RWPE2 (cell line): ENCODE measurements at places on chromosomes 1 and 21.

DNA sequence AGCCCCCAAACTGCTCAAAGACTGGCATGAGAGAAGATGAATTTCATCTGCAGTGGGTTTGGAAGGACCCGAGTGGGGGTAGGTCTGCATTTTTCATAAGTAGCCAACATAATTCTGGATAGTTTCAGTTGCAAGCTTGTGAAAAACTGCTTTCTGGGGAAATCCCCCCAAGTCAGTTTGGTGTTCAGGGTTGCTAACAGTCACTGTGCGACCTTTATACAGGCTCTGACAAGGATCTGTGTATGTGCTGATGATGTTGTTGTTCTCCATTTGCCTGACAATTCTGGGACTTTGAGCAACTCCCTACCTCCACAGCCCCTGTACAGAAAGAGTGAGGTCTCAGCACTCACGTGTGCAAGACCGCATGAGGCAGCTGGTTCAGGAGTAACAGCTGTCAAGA is 87.9 kb downstream of the SUSD4 start:
- DNase-seq: no peak

DNA sequence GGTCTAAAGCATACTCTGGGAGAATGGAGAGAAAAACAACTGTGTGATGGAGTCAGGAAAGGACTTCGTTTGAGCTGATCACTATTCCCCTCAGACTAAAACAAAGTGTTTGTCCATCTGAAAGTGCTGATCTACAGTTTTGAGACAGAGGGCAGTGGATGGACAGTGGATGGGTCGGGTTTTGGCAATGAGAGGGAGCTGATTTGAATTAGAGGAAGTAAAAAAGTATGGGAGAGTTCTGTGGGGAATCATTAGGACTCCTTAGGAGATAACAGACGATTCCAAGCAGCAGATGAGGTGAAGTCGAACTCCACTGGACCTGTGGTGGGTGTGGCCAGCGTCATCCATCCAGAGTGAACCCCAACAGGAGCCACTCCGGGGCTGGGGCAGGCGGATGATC is 62.3 kb downstream of the PTGS2 start:
- no peak for DNase-seq

GRCh38 chr1:18723206-18723605 is 92.6 kb downstream of the PAX7 start:
- no peak for DNase-seq

- DNase-seq: no peak
Observed at GRCh38 chr1:235938709-235939479, 72.2 kb upstream of the LYST start.

DNA sequence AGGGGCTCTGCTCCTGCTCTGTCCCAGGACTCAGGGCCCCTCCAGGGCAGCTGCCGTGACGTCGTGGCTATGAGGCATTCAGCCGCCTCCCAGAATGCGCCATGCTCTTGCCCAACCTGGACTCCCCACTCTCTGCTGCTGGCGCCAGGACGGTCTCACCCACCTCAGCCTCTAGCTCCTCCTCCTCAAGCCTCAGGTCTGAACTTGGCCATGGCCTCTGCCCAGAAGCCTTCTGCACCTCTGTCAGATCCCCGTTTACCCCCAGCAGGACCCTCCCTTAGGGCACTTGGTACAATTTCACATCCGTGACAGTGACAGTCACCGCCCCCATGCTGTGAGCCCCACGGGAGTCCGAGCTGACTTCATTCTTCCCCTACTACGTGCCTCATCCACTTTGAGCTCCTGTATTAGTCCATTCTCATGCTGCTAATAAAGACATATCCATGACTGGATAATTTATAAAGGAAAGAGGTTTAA is 4.9 kb downstream of the CSTB start:
- peak; percentile 38 for DNase-seq

DNA sequence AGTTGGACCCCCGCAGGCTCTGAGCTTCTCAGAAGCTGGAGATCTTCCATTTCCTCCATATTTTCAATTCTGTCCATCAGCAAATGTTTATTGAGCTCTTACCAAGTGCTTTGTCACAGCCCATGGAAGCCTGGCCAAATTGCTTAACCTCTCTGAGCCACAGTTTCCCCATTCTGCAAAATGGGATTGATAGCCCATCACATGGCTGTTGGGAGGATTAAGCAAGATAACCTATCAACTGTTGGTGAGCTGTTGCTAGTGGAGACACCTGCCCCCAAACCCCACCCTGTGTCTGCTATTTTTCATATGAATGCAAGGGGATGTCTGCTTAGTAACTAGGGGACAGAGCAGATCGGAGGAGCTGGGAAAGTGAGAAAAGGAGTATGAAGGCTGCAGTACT is 38.3 kb downstream of the CD34 start:
- DNase-seq: no peak

- DNase-seq: no peak
Observed at GRCh38 chr1:230507666-230508402, 81.7 kb upstream of the PGBD5 start.

DNA sequence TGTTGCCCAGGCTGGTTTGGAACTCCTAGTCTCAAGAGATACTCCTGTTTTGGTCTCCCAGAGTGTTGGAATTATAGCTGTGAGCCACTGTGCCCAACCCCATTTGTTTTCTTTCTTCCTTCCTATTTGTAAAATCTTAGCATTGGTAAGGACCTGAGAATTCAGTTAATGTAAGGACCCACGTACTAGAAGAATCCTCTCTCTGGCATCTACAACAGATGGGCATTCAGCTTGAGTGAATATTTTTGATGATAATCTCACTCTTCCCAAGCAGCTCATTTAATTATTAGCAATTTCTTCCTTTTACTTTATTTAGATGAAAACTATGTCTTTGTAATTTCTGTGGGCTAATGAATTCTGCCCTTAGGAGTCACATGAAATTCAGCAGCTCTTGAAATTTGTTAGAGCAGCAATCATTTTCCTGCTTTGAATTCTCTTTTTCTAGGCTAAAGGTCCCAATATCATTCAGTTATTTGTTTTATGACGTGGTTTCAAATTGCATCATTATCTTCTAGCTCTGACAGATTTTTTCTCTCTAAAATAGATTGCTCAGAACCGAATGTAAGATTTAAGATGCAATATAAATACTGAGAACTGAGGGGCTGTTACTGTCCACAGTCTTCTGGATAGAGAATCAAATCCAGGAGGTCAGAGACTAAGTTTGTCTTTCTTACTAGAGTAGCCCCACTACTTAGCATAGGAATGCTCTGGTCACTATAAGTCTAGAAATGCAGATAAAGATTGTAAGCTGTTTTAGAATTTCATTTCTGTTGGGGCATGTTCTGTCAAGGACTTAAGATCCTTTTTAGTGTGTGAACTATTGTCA is 59.4 kb downstream of the EPB41 start:
- no peak for DNase-seq

DNA sequence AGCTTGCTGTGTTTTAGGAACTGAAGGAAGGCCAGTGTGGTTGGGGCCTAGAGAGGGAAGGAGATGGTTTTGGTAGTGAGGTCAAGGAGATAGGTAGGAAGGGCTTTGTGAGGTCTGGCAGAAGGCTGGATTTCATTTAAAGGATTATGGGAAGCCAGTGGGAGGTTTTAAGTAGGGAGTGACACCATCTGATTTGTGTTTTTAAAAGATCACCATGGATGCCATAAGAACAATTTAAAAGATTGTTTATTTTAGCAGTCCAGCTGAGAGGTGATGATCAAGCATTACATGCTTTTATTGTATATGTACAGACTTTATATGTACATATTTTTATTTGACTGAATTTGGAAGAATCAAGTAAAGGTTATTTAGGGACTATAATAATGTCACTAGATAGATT is 26.4 kb downstream of the RGL1 start:
- no peak for DNase-seq

DNA sequence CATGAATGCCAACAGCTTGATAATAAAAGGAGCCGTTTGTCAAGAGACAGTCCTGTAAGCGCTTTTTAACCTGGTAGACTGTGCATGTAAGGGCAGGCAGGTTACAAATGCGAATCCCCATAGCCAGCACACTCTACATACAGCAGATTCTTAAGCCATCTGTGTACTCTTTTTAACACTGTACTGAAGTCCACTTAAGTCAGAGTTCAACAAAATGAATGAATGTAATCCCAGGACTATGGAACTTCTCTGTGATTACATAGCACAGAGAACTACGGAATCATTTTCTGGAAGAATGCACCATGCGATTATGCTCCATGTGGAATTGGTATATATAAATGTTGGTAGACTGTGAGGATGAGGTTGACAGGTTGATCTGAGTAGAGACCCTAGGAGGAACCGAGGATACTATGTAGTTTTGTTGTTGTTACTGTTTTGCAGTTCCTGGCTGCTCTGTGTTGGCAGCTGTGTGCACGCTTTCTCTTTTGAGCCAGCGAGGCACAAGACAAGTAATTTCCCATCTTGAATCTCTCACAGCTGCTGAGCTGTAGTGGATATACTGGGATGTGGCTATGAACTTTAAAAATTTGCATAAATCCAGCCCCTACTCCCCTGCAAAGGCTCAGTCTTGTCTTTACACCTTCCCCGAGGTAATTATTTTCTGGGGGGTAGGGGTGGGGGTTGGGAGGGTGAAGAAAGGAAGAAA is 21.9 kb downstream of the LRRC8D start:
- DNase-seq: no peak

DNA sequence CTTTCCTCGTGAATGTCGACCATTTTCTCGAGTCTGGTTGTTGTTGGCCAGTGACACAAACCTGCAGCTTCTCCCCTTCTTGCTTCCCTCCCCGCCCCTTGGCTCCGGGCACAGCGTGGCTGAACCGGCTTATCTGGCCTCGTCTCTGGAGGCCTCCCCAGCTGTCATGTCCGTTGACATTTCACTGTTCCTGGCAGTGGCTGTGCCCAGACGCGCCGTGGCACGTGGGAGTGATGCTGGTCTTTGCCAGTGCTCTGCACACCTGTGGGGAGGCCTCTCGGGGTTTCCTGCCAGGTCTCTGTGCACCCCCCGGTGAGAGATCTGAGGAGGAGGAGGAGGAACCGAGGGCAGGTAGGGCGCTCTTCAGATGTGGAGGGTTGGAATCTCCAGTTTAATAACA is 23.7 kb downstream of the SKI start:
- no peak for DNase-seq

DNA sequence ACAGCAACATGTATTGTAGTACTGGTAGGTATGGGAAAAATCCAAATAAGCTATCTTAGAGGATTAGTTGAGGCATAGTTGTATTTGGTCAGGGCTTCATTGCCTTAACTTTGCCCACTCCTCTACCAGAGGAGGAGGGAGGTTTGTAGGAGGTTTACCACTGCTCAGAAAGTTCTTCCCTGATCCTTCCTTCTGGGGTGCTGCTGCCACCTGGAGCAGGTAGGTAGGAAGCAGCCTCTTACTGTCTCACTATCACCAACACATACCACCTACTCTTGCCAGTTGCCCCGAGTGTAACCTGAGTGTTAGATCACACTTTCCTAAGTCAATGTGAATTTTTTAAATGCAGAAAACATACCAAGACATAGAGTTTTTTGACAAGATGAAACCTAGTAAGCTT is 24.1 kb upstream of the ZSWIM5 start:
- DNase-seq: no peak

DNA sequence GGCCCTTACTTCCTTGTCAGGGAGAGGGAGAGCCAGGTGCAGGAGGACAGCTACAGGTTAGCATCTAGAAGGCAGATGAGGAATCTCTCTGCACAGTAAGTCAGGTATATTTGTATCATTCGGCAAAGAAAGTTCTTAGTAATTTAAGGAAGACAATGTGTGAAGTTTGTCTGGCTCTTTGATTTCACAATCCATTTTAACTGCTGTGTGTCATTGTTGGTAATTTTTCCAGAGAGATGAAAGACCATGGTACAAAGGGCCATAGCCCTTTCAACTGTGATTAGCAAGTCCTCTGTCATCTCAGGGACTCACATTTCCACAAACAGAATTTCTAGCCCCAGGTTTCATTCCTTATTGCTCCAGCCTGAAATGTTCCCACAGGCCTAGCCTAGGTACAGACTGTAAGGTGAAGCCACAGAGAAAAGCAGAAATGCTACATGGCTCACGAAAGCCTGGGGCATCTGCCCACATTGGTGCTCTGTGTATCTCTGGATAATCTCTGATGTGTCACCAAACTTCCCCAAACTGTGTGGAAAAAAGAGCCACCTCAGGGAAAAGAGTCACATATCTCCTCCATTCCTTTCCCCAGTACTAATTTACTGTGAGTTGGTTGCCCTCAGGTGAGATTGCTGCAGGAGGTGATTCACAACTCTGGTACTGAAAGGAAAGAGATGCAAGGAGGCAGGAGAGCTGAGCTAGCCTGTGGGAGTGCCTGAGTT is 70.6 kb downstream of the SYT6 start:
- DNase-seq: no peak

DNA sequence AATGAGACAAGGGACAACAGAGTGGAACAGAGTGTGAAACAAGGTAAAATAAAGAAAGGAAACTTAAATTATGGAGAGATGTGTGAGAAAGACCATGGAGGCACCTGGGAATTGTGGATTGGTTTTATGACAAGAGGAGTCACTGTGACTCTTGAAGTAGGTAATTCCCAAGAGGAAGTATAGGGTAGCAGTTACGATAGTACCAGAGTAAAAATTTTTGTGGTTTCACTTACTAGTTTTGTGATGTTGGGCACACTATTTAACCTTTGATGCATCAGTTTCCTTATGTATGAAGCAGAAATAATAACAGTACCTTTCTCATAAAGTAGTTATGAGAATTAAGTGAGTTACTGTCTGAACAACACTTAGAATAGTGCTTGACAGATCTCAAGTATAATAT is 267.9 kb upstream of the DPYD start:
- DNase-seq: no peak

- no peak for DNase-seq
Observed at GRCh38 chr1:31299365-31299764, 2.5 kb downstream of the ZCCHC17 start.

DNA sequence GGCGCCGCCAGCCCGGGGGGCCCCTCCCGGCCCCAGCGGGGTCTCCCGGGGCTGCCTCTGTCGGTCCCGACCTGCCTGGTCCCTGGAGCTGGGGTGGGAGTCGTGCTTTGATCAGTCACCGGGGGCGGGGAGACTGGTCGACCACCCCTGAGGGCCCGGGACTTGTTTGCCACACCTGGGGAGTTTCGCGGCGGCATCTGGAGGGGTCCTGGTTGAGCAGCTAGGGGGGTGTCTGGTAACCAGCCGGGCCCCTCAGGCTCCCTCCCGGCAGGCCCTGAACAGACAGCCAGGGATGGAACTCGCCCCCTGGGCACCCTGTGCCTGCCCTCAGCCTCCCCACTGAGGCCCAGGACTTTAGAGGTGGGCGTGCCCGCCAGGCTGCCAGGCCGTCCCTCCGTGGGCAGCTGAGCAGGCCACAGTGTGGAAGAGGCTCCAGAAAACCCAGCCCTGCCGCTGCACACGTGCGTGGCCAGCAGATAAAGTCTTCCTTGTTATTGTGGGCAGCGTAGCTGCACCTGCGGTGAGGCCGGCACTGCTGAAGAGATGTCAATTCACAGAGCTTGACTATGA is 13.3 kb upstream of the SAMD11 start:
- DNase-seq: peak; percentile 67

DNA sequence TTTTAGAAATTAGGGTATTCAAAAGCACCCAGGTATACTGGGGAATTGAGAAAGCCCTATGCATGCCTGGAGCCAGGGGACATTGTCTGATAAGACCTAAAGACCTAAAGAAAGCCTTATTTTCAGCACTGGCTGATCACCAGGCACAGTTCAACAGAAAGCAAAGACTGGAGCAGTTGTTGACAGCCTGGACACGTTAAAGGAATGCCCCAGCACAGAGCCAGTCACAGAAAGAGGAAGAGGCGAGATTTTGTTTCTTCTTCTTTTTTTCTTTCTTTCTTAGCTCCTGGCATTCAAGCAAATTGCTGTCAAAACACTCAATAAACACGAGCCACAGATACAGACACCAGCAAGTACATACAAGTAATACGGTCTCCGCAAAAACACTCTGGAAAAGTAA is 40.4 kb downstream of the RNF187 start:
- DNase-seq: no peak
